ENCODE measurements at places on chromosomes 7 and 10. TPM values are rescaled to one million over a fixed set of nuclear protein-coding genes. Genes with fewer than 3 reads are reported as not detected.
A peak's percentile ranks its signal among the peaks of the same experiment; 100 is the strongest.

The MMD2 gene
- not detected for total RNA-seq

The CNPY1 gene
- total RNA-seq: not detected

The SLC26A5 gene
- total RNA-seq: 0.15 TPM

The DENND11 gene
- total RNA-seq: 23.4 TPM

The TAS2R4 gene
- 1.2 TPM for total RNA-seq

The HMX3 gene
- not detected for total RNA-seq

- DNase-seq: no peak
Measured at GRCh38 chr10:31194986-31195385, 124.0 kb upstream of the ZEB1 start.

GRCh38 chr7:47531584-47532492 lies 50.1 kb downstream of the TNS3 start:
- no peak for DNase-seq

- no peak for DNase-seq
Measured at GRCh38 chr7:127123220-127123619, 129.5 kb downstream of the GRM8 start.

DNA sequence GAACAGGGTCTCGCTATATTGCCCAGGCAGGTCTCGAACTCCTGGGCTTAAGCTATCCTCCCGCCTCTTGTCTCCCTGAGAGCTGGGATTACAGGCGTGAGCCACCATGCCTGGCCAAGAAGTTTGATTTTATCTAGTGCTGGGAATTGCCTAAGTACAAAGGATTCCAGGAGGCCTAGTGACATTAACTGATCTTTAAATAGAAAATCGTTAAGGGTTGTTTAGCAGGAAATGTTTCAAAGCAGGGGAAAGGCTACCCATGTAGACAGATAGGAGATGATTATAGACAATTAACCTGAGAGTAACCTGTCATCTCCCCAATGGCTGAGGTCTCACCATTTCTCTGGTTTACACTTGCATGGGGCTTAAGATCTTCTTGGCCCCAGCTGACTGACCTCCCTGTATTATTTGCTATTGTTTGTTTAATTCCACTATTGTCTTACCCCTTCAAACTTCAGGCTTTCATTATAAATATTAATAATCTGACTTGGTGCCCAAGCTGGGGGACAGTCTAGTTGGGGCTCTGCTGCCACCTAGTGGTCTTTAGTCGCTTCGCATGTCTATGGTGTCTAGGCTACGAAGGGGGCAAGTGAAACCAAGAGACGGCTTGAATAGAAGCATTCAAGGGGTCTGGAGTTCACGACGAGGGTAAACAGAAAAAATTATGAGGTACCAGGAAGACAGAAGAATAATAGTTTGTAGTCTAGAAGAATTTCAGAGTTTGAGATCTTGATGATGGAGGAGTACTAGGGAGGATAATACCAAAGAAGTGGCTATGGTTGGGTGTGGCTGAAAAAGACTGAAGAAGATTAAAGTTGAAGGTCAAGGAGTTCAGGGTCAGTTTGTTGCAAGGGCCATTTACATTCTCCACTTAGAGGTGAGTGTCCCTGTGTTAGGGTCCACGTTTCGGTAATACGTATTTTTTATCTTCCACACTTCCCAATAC lies 40.4 kb upstream of the BPGM start:
- DNase-seq: peak; percentile 34

GRCh38 chr10:56116684-56117083 lies 244.4 kb downstream of the ZWINT start:
- DNase-seq: no peak

- no peak for DNase-seq
Measured at GRCh38 chr10:73167458-73167782, 388 bp downstream of the ECD start.

- DNase-seq: no peak
Measured at GRCh38 chr7:48454750-48455192, 283.5 kb downstream of the ABCA13 start.

GRCh38 chr7:94109556-94109955 lies 105.4 kb upstream of the BET1 start:
- no peak for DNase-seq

DNA sequence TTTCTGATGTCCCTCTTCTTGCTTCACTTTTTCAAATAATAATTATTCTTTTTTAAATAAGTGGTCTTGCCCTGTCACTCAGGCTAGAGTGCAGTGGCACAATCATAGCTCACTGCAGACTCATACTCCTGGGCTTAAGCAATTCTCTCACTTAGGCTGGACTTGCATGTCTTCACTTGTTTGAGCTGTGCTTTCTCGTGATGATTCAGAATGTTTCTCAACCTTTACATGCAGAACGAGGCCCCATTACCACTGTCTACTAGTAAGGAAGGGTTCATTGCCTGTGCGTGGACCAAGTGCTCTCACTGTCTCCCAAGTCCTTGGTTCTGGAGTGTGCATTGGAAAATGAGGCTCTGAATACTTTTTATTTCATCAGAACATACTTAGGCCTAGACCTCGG lies 468.6 kb upstream of the COBL start:
- DNase-seq: no peak

- no peak for DNase-seq
Measured at GRCh38 chr7:33882040-33882837, 23.1 kb upstream of the BMPER start.

- DNase-seq: no peak
Measured at GRCh38 chr10:56920601-56921261, 559.7 kb upstream of the ZWINT start.

Data from HCT116 (cell line).